Anterior cingulate cortex (tissue), 58 donors: ENCODE measurements at places on chromosomes 16 and 17.

- no peak for DNase-seq
These were observed at the start of gene FDXR for GRCh38 chr17:74872313-74873036. Gene FDXR, minus strand, starts transcription at chr17:74872994. Its CDS starts 50 bp downstream, at chr17:74872944.

GRCh38 chr16:50272687-50273381 lies 6.5 kb downstream of the ADCY7 start:
- no peak for DNase-seq

DNA sequence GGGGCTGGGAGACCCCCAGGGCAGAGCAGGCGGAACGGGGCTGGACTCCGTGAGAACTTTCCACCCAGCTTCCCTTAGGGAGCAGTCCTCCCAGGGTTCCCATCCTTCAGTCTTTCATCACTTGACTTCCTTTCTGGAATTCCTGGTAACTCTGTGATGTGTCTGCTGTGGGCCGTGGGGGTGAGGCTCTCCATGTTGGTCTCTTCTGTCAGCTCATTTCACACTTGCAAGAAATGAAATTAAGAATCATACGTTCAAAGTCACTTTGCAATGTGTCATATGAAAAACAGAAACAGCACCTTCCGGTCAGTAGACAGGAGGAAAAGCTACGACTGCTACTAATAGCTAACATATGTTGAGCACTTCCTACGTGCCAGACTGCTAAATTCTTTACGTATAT lies 5.4 kb upstream of the BBS2 start:
- no peak for DNase-seq

GRCh38 chr17:39270923-39271322 lies 45.2 kb upstream of the STAC2 start:
- DNase-seq: no peak

DNA sequence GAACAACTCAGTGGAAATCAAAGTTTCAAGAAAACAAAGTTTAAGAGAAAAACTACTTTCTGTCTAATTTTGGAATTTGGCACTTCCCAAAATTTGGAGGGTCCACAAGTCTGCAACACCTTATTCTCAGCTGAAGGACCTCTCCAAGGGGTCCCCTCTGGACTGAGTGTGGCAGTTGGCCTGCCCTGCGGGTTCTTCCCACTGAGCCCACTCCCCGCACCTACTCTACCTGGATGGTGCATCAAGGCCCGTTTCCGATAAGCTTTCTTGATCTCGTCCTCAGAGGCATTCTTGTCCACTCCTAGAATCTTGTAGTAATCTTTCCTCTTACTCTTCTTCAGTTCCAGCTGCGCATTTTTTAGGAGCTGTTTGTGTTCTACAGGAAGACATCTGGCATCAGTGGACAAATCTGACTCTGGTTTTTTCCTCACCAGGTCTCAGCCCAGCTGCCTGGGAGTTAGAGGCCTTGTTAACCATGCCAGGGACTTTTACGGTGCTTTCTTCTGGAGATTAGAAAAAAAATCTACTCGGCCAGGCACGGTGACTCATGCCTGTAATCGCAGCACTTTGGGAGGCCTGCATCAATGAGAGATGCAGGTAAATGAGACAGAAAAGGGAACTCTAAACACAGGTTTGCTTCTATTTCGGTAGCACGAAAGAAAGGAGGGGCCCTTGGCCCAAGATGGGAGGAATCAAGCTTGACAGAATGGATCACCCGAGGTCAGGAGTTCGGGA lies 15.6 kb downstream of the CNP start:
- DNase-seq: no peak

GRCh38 chr16:60811051-60811608 lies 1225.1 kb downstream of the CDH8 start:
- no peak for DNase-seq

GRCh38 chr16:84279881-84280280 lies 14.8 kb upstream of the WFDC1 start:
- DNase-seq: no peak

- no peak for DNase-seq
These were observed 493 bp downstream of the PLSCR3 start for GRCh38 chr17:7393613-7394451.

DNA sequence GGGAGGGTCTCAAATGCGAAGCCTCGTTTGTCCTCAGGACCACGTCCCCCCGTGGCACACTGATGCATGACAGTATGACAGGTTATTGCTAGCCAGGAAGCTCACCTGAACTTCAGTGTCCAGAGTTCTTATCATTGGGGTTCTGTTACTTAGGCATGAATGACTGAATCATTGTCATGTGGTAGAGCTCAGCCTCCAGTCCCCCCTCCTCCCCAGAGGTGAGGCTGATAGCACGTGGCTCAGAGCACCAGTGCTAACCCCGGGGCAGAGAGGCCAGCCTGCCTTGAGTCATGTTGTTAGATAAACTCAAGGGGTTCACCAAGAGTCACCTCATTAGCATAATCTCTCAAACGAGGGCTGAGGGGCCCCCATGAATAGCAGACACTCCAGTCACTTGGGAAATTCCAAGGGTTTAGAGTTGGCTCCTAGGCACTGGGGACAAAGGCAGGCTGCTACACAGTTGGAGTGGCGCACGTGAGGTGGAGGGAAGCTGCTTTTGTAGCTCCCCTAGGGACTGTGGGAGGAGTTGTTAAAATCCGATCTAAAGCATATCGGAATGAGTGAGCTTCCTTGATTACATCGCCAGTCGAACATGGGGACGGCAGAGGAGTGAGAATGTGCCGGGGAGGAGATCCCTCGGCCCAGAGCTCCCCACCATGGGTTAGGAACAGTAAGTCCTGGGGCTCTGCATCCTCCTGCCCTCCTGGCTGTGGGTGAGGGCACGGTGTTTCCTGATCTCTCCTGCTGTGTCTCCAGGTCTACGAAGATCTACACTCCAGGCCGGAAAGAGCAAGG lies 18.2 kb downstream of the DHX38 start:
- DNase-seq: no peak

GRCh38 chr16:1283296-1283695 lies 26.1 kb upstream of the UBE2I start:
- DNase-seq: no peak

DNA sequence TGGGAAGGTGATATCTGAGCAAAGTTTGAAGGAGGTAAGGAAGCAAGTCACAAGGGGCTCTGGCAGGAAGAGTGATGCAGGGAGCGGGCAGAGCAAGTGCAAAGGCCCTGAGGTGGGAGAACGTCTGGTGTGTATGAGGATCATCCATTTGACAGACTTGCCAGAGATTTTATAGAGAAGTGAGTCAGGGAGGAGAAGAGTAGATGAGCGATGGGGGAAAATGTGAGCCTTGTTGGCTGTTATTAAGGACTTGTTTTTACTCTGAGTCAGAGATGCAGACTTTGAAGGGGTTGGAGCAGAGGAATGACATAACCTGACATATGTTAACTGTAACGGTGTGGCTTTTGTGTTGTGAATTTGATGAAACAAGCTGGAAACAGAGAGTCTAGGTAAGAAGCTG lies 3.5 kb upstream of the CLEC10A start:
- no peak for DNase-seq

- DNase-seq: no peak
These were observed 46.7 kb upstream of the ZC3H18 start for GRCh38 chr16:88523309-88524161.
